ENCODE measurements at places on chromosomes 12 and 14.

GRCh38 chr12:53973236-53974042 is 513 bp downstream of the HOXC11 start:
- peaks cover 25% of the 10 kb centered on the region for H3K27me3 ChIP-seq
- no peaks in the 10 kb centered on the region for H3K36me3 ChIP-seq
- H3K4me1 ChIP-seq: peaks cover 20% of the 10 kb centered on the region
- DNase-seq: no peak
- peak overlapping the region; percentile 32 for H3K4me3 ChIP-seq

DNA sequence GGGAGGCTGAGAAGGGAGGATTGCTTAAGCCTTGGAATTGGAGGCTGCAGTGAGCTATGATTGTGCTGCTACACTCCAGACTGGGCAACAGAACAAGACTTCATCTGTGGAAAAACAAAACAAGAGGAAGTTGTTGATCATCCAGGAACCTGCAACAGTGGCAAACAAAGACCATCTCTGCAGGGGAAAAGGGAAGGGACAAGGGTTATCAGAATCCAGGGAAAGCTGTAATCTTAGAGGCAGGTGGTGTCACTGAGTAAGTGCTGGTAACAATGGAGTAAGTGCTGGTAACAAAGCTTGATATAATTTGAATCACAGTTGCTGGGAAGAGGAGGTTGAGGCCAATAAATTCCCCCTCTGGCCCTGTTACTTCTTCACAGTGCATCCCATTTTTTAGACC is 27.5 kb upstream of the DCN start:
- no peak overlapping the region for H3K27ac ChIP-seq
- DNase-seq: no peak
- no peaks in the 10 kb centered on the region for H3K27me3 ChIP-seq
- H3K4me1 ChIP-seq: no peaks in the 10 kb centered on the region
- no peaks in the 10 kb centered on the region for H3K36me3 ChIP-seq

DNA sequence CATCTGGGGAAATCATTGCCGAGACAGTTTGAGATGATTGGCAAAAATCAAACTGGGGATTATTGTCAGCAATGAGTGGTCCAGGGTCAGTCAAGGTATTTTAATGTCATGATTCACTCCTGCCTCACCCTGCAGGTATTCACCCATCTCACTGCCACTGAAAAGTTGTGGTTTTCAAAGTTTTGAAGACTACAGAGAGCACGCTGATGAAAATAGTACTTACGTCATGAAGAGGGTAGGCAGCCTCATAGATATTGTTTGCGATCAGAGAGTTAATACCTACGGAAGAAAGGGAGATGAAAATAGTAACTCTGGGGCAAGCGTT is 138.0 kb downstream of the ANO2 start:
- H3K27me3 ChIP-seq: no peaks in the 10 kb centered on the region
- H3K4me1 ChIP-seq: no peaks in the 10 kb centered on the region
- no peak overlapping the region for H3K4me3 ChIP-seq
- no peaks in the 10 kb centered on the region for H3K36me3 ChIP-seq
- H3K27ac ChIP-seq: no peak overlapping the region

DNA sequence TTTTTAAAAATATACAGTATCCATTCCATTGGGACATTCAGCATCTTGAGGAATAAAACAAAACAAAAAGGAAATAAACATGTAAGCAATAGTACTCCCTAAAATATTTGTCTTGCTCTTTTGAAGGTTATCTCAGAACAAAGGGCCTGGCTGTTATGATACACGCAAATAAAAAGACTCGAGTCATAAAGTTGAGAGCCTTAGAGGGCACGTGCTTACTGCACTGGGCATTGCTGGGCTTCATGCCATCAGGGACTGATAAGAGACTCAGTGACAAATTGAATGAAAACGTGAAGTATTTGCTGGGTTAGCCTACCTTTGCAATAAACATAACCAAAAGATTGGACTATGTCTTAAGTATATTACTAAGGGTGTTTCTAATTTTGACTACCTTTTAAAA is 118.9 kb downstream of the SLC35F4 start:
- H3K36me3 ChIP-seq: no peaks in the 10 kb centered on the region
- H3K27ac ChIP-seq: no peak overlapping the region
- H3K4me3 ChIP-seq: no peak overlapping the region
- H3K27me3 ChIP-seq: no peaks in the 10 kb centered on the region
- DNase-seq: no peak
- H3K4me1 ChIP-seq: no peaks in the 10 kb centered on the region

- H3K27ac ChIP-seq: no peak overlapping the region
- DNase-seq: no peak
- H3K4me3 ChIP-seq: no peak overlapping the region
- no peaks in the 10 kb centered on the region for H3K27me3 ChIP-seq
- H3K36me3 ChIP-seq: no peaks in the 10 kb centered on the region
These were observed 322.3 kb downstream of the DAD1 start for GRCh38 chr14:22266683-22267082.

DNA sequence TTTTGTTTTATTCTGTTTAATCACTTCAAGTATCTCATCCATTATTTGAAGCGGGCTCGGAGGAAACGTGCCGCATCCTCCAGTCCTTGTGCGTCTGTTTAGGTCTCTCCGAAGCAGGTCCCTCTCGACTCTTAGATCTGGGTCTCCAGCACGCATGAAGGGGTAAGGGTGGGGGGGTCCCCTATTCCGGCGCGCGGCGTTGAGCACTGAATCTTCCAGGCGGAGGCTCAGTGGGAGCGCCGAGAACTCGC is 311 bp upstream of the LGR5 start:
- peaks cover 18% of the 10 kb centered on the region for H3K4me1 ChIP-seq
- DNase-seq: no peak
- peak overlapping the region; percentile 44 for H3K4me3 ChIP-seq
- H3K27ac ChIP-seq: no peak overlapping the region

- no peak for DNase-seq
- H3K27ac ChIP-seq: no peak overlapping the region
- peaks cover under 1% of the 10 kb centered on the region for H3K36me3 ChIP-seq
- H3K4me3 ChIP-seq: no peak overlapping the region
These were observed 17.4 kb downstream of the SGPP1 start for GRCh38 chr14:63710497-63710896.

- no peak for DNase-seq
- H3K4me3 ChIP-seq: no peak overlapping the region
- no peaks in the 10 kb centered on the region for H3K27me3 ChIP-seq
- H3K27ac ChIP-seq: no peak overlapping the region
- no peaks in the 10 kb centered on the region for H3K36me3 ChIP-seq
These were observed 827.6 kb downstream of the NRXN3 start for GRCh38 chr14:78997811-78998210.

GRCh38 chr12:24709216-24709615 is 239.7 kb downstream of the BCAT1 start:
- H3K27me3 ChIP-seq: no peaks in the 10 kb centered on the region
- no peaks in the 10 kb centered on the region for H3K4me1 ChIP-seq
- DNase-seq: no peak
- no peaks in the 10 kb centered on the region for H3K36me3 ChIP-seq
- H3K27ac ChIP-seq: no peak overlapping the region

GRCh38 chr14:24196071-24197055 is 1.1 kb upstream of the TM9SF1 start:
- peaks cover 39% of the 10 kb centered on the region for H3K4me1 ChIP-seq
- DNase-seq: no peak
- H3K27ac ChIP-seq: peak overlapping the region; percentile 95
- peaks cover 18% of the 10 kb centered on the region for H3K36me3 ChIP-seq

DNA sequence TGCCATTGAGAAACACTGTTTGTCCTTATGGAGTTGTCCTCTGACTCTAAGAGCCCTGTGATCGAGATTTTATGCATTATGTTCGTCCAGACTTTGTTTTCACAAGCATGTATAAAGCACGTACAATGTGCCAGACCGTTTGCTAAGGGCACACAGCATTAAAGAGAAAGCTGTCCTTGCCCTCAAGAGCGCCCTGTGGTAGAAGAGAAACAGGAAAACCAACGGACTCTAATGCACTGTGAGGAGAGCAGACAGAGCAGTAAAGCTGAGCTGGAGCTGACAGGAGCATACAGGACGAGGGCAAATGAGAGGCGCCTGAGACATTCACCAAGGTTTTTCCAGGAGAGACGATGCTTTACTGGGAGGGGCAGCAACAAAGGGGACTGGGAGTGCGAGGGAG is 66.2 kb upstream of the OVCH1 start:
- H3K4me1 ChIP-seq: peaks cover 22% of the 10 kb centered on the region
- peak overlapping the region; percentile 49 for H3K27ac ChIP-seq
- H3K36me3 ChIP-seq: no peaks in the 10 kb centered on the region
- DNase-seq: no peak
- no peaks in the 10 kb centered on the region for H3K27me3 ChIP-seq

DNA sequence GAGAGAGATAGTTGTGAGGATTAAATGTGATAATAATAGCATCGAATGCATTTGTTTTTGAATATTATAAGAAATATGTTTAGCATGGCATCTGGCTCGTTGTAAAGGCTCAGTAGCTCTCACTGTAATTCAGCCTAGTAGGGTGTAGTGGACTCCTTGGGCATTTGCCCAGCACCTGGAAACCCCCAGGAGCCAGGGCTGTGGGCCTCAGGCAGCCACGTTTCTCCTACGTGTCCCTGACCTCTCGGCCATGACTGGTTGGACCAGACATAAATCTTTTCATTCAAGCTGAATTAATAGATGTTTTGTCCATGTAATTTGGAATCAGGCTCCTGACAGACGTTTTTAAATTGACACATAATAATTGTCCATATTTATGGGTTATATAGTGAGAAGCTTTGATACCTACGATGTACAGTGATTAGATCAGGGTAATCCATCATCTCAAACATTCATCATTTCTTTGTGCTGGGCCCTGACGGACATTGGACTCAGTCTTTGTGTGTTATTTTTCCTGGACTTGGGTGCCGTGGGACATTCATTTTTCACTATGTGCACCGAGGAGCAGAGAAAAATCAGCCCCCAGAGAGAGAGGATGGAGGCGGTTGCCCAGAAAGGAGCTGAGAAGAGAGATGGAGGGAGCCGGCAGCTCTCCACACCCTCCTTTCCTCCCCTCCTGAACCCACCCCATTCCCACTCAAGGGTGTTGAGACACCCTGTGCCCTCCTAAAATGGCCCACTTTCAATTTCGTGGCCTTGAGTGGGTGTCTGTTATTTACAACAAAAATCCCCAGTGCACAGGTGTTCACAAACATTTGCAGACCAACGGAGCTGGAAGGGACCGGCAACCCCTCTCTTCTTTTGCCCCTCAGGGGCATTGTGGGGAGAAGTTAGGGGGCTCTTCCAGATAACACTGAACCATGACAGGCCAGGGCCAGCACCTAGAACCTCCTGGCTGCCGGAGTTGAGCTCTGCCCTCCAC is 296.4 kb downstream of the DPF3 start:
- H3K36me3 ChIP-seq: no peaks in the 10 kb centered on the region
- no peaks in the 10 kb centered on the region for H3K27me3 ChIP-seq
- H3K27ac ChIP-seq: no peak overlapping the region
- H3K4me3 ChIP-seq: no peak overlapping the region

DNA sequence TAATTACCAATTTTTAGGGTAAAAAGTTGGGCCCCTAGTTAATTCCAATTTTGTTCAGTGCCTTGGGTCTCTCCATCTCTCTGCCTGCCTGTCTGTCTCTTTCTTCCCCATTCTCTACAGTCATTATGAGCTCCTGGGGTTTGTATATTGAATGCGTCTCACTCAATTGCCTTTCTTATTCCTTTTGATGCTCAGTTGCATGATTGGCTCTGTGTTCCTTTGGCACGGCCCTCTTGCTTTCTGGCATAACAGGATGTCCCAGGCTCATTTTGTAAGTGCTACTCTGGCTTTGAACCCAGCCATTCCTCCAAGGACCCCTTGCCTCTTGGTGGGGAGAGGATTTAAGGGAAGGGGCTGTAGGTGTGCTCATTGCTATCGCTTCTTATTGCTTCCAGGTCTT is 35.6 kb downstream of the ZNF664 start:
- peaks cover 38% of the 10 kb centered on the region for H3K36me3 ChIP-seq
- no peak for DNase-seq
- H3K27me3 ChIP-seq: no peaks in the 10 kb centered on the region
- no peak overlapping the region for H3K27ac ChIP-seq
- no peak overlapping the region for H3K4me3 ChIP-seq
- H3K4me1 ChIP-seq: peaks cover 11% of the 10 kb centered on the region

GRCh38 chr12:13864081-13864673 is 117.2 kb downstream of the GRIN2B start:
- H3K4me3 ChIP-seq: no peak overlapping the region
- no peaks in the 10 kb centered on the region for H3K4me1 ChIP-seq
- no peaks in the 10 kb centered on the region for H3K27me3 ChIP-seq
- no peaks in the 10 kb centered on the region for H3K36me3 ChIP-seq
- H3K27ac ChIP-seq: no peak overlapping the region
- no peak for DNase-seq

GRCh38 chr14:59310633-59311032 is 122.2 kb downstream of the DAAM1 start:
- no peak overlapping the region for H3K4me3 ChIP-seq
- no peak for DNase-seq
- no peak overlapping the region for H3K27ac ChIP-seq
- peaks cover 67% of the 10 kb centered on the region for H3K4me1 ChIP-seq
- no peaks in the 10 kb centered on the region for H3K36me3 ChIP-seq

GRCh38 chr12:38538319-38538718 is 221.7 kb downstream of the ALG10B start:
- no peaks in the 10 kb centered on the region for H3K27me3 ChIP-seq
- H3K4me1 ChIP-seq: no peaks in the 10 kb centered on the region
- H3K27ac ChIP-seq: no peak overlapping the region

GRCh38 chr12:29769162-29769858 is 14.4 kb downstream of the TMTC1 start:
- no peak overlapping the region for H3K27ac ChIP-seq
- no peaks in the 10 kb centered on the region for H3K27me3 ChIP-seq
- H3K4me1 ChIP-seq: peaks cover 18% of the 10 kb centered on the region
- H3K36me3 ChIP-seq: no peaks in the 10 kb centered on the region

DNA sequence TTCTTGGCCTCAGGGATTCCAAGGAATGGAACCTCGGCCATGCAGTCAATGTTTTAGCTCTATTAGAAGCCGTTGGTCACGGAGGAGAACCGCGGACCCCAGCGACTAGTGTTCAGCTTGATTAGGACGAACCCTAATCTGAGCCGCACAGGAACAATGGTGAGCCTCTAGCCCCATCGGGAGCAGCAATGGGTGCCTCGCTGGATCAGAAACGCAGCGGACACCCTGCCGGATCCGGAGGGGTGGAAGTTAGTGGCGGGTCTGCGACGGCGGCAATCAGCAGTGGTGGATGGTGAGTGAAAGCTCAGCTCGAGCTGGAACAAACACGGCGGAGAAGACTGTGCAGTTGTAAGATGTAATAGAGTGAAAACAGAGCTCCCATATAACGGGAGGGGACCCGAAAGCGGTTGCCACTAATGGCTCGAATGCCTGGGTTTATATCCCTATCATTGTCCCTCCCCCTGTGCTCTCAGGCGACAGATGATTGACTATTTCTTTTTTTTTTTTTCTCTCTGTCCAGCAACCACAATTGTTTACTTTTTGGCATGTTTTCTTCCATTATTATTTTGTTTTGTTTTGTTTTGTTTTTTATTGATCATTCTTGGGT is 127.7 kb downstream of the ZNF664 start:
- H3K4me3 ChIP-seq: no peak overlapping the region
- no peak for DNase-seq
- H3K4me1 ChIP-seq: peaks cover 5% of the 10 kb centered on the region
- no peaks in the 10 kb centered on the region for H3K36me3 ChIP-seq

- H3K4me3 ChIP-seq: no peak overlapping the region
- H3K27me3 ChIP-seq: no peaks in the 10 kb centered on the region
- no peak overlapping the region for H3K27ac ChIP-seq
These were observed 145.0 kb upstream of the PKP2 start for GRCh38 chr12:33041562-33041961.
